Mesenteric fat pad (tissue), 1 donor: ENCODE measurements at places on chromosomes 3 and 15.

- no peak for DNase-seq
These were observed 51.1 kb upstream of the ARRDC4 start for GRCh38 chr15:97909291-97909891.

GRCh38 chr3:23648326-23648995, 157.3 kb upstream of the UBE2E1 start:
- no peak for DNase-seq

DNA sequence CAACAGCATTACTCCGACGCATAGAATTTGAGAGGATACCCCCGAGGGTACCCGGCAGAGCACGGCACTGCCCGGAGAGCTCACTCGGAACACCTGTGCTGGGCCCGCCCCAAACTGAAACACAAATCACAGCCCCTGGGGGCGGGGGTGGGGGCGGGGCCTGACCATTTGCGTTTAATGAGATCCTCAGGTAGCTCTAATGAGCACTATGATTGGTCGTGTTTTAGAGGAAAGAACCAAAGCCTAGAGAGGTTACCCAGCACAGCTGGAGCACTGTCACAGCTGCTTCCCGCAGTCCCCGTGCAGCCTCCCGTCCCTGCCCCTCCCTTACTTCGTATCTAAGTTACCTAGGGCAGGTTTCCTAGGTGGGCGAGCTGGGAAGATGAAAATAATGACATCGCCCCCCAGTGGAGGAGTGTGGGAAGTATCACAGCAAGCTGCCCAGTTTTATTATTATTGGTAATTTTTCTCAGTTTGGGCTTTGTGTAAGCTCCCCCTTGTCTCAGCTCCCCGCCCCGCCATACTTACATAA, 187.1 kb downstream of the PDE8A start:
- no peak for DNase-seq

DNA sequence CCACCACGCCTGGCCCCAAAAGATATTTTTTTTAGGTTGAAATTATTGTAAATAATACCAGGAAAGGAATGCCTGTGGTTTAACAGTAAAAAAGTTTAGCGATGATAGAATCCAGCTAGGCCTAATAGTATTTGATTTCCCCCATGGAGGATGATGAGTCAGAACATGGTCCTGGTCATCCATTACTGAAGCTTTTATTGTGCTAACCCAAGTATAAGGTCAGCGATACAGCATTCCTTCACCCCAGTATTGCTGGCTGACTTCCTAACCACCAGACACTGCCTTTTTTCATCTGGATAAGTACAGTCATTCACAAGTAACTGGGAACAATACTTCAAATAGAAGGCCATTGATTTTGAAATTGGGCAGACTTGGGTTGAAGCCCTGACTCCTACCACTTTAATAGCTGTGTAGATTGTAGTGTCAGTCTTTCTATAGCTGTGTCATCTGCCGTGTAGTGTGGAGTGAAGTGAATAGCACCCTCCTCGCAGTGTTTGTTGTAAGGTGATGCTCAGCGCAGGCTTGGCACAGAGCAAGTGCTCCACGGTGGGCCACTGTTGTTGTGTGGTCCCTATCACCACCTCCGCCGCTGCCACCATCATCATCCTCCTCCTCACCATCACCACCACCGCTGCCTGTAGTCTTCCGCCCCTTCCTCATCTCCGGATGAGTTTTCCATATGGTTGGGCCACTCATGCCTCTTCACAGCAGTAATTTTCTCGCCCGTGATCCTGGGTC, 436.0 kb upstream of the TPM1 start:
- DNase-seq: no peak
